ENCODE measurements at places on chromosomes 13 and 19. TPM values are rescaled to one million over a fixed set of nuclear protein-coding genes. Genes with fewer than 3 reads are reported as not detected.

ZNF223 gene
- total RNA-seq = not detected

- peak overlapping the region; percentile 58 for H3K27ac ChIP-seq
- no peak overlapping the region for H3K4me3 ChIP-seq
- H3K4me1 ChIP-seq = peaks cover 7% of the 10 kb centered on the region
- H3K27me3 ChIP-seq = no peaks in the 10 kb centered on the region
- no peak for DNase-seq
- H3K36me3 ChIP-seq = no peaks in the 10 kb centered on the region
Measured at GRCh38 chr13:45700971-45701900, 884 bp upstream of the CBY2 start.

- peaks cover 55% of the 10 kb centered on the region for H3K36me3 ChIP-seq
- peak overlapping the region; percentile 20 for H3K27ac ChIP-seq
- H3K4me1 ChIP-seq = peaks cover 30% of the 10 kb centered on the region
- H3K27me3 ChIP-seq = peaks cover 2% of the 10 kb centered on the region
- no peak for DNase-seq
- H3K4me3 ChIP-seq = no peak overlapping the region
Measured at GRCh38 chr19:39830847-39831246, 3.1 kb downstream of the DYRK1B start.

DNA sequence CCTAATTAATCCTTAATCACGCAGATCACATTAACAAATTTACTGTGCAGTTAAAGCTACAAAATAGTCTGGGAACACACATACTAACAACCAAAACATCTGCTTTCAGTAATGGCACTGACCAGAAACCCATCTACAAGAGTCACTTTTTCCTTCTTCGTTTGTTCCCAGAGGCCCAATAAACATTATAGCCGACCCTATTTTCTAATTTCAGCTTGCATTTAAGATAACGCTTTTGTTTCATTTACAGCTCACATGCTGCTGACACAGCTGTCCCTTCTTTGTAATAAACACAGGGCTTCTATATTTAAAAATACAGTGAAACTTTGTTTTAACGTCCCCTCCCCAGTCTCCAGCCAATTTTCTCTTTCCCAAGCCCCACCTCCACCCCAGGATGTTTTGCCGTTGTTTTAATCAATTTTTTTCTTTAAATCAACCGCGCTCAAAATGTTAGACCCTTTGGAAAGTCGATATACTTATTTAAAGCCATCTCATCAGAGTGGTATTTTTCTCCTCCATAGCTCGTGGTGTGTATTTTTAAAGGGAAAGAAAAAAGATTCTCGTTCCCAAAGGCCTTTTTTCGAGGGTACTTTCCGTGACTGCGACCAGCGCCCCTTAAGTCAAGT lies 1.7 kb upstream of the WBP4 start:
- H3K36me3 ChIP-seq = peaks cover 17% of the 10 kb centered on the region
- H3K27ac ChIP-seq = peak overlapping the region; percentile 100
- H3K4me1 ChIP-seq = peaks cover 54% of the 10 kb centered on the region
- H3K4me3 ChIP-seq = peak overlapping the region; percentile 100
